AG09319 (cell line): ENCODE measurements at places on chromosomes 16 and 17.

DNA sequence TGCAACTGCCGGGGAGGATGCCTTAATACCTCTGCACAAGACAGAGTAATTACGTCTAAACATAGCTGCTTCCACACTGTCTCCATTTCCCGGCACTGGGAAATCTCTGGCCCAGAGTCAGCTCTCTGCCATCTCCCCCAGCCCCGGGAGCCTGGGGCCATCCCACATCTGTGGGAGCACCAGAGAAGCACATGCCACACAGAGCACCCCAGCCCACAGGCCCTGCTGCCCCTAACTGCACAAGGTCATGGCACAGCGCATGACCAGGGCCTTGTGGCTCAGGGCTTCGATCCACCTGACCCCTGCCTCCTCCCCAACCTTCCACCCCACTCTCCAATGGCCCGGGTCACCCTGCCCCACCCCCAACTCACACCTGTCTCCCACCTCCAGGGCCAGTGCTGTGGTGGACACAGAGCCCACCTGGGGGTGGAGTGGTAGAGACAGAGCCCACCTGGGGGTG, 36.6 kb upstream of the RBFOX3 start:
- DNase-seq: no peak

DNA sequence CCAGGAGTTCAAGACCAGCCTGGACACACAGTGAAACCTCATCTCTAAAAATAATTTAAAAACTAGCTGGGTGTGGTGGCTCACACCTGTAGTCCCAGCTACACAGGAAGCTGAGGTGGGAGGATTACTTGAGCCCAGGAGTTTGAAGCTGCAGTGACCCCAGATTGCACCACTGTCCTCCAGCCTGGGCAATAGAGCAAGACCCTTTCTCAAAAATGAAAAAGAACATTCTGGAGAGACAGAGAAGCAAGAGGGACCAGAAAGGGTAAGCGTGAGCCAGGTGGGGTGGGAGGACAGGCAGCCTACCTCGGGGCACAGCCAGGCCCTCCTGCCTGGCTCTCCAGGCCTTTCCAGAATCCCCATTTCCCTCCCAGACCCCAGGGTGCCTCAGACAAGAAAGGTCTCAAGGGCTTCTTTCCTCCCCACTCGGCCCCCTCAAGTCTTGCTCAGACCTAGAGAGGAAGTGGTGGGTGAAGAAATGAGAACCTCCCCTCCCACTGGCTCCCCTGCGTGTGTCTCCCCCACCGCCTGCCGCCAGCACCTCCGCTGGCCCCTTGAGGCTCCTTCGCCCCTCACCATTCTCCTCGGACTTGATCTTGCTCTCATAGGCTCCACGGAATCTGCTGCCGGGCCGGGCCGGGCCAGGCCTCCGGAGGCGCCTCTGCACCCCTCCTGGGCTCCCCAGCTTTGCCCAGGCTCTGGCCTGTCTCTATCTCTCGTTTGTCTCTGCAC, 503 bp downstream of the C16orf54 start:
- DNase-seq: no peak

- DNase-seq: no peak
These were observed 2.0 kb downstream of the MARF1 start for GRCh38 chr16:15640966-15641365.

GRCh38 chr17:81533339-81534141, 5.4 kb downstream of the FSCN2 start:
- no peak for DNase-seq

DNA sequence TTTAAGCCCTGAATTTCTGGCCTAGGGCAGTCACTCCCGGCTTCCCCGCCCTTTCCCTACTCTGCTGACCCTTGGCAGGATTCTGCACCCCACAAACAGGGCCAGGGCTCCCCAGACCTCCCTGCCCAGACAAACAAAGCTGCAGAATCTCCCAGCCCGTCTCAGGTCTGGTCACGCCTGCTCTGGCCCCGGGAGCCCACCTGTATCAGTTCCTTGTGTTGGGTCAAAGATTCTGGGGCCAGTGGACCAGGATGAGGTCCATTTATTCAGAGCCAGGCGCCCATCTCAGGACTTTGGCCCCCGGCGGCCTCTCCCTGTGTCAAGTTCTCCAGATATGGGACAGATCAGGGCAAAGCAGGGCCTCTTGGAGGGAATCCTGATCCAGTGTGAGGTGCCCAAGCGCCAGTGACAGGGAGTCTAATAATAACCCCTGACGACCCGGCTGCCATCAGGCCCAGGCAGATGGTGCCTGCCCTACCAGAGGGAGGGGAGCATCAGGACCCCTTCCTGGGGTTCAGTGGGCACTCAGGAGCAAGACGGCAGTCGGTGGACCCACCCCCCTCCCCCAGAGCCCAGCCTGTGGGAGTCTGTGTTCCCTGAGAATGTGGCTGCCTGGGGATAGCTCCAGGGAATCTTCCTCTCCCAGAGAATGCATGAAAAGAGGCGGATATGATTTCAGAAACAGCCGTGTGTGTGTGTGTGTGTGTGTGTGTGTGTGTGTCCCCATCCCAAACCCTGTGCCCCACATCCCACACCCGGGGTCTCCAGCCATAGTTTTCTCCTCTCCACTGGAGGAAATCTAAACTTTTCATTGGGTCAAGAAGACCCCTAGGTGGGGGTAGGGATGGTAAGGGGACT, 1.3 kb downstream of the TTYH2 start:
- DNase-seq: no peak

GRCh38 chr16:30539000-30539964, 4.6 kb upstream of the ZNF747 start:
- no peak for DNase-seq

DNA sequence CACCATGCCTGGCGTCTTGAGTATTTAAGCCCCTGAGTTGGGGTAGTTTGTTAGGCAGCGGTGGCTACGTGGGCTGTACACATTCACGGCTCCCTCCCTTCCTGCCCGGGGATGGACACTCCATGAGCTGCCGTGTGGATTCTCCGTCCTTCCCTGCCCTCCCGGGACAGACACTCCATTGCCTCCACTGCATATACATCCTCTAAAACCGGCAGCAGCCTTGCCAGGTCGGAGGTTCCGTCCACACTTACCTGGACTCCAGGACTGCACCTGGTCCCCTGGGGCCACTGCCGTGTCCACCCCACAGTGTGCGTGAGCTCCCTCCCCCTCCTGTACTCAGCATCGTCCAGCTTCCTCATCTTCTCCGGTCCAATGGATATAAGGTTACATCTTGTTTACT, 3.5 kb upstream of the SPATA2L start:
- no peak for DNase-seq
